ENCODE measurements at places on chromosomes 7 and 10.
A peak's percentile ranks its signal among the peaks of the same experiment; 100 is the strongest.

- no peak for DNase-seq
Observed at GRCh38 chr7:122951006-122951405, 44.5 kb downstream of the TAS2R16 start.

DNA sequence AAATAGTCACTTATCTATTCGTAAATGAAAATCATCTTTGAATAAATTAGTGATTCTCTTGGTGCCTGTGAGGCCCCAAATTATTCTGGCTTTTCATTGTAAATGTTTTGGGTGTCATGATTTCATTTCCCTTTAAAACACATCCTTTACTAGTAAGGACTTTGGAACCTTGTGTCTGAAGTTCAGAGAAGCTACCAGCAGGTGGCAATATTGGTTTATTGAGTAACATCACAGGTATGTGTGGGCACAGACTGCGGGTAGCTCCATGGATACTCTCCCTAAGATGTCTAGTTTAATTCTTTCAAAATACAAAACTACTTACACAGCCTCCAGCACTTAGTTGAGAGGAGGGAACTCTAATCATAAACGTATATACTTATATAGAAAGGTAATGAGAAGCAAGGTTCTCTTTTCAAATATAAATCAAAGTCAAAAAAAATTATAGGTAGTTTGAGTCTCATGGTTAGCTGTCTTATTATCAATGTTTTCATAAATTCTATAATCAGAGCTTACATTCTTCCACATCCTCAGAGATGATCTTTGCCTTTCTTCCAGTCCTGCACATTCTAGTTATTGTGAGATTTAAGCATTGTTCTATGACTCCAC, 449.6 kb downstream of the GRM8 start:
- peak; percentile 25 for DNase-seq

DNA sequence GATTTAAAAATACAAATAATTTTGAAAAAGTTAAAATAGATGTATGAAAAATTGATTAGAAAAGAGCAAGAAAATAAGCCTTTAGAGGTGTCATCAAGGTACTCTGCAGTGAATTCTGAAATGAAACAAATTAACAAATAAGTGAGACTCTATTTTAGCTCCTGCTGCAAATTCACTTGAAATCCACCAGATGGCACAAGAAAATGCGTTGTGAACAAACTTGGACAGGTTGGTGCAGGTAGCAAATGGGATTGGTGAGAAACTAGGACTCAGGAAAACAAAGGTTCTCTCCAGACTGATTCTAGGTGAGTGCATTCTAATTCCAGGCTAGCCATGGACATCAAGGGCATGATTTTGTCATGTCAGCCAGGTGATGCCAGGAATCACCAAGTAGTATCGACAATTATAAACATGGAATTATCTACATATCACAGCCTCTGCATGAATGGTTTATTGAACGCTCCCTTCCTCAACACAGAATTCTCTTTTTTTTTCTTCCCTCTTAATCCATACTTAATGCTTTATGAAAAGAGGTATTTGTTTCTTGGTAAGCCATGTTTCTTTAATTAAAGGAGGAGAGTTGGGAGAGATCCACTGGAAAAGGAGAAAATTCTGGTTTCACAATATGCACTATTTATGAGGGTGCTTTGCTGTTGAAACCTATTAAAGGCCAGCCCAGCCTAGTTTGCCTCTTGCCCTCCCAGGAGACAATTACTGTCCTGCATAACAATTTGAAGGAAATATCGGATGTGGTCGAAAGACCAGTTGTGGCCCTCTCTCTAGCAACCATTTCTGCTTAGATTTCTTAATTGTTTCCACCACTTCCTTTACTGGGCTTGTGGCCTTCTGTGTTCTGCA, 118.1 kb downstream of the ZNF365 start:
- no peak for DNase-seq

DNA sequence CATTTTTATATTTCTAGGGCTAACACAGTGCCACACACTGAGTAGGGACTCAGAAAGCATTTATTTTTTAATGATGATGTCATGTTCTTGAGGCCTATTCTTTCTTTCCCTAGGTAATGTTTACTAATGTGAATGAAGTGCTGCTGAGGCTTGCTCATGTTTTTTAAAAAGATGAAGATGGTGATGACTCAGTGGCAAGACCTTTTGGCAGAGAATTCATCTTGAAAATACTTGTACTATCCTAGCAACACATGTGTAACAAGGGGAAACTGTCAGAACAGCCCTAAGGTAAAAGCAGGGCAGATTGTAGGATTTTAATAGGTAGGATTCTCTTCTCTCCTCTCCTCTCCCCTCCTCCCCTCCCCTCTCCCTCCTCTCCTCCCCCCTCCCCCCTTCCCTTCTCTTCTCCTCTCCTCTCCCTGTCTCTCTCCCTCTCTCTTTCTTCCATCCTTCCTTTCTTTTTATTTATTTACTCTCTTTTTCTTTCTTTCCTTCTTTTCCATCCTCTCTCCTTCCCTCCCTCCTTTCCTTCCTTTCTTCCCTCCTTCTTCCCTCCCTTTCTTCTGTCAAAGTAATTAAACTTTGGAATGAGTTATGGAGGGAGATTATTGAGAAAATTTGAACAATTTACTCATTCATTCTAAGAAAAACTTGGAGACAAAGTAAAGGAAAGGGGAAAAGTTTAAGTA, 75.3 kb downstream of the ZNF92 start:
- no peak for DNase-seq

GRCh38 chr10:71649631-71650030, 69.9 kb downstream of the C10orf105 start:
- DNase-seq = no peak

DNA sequence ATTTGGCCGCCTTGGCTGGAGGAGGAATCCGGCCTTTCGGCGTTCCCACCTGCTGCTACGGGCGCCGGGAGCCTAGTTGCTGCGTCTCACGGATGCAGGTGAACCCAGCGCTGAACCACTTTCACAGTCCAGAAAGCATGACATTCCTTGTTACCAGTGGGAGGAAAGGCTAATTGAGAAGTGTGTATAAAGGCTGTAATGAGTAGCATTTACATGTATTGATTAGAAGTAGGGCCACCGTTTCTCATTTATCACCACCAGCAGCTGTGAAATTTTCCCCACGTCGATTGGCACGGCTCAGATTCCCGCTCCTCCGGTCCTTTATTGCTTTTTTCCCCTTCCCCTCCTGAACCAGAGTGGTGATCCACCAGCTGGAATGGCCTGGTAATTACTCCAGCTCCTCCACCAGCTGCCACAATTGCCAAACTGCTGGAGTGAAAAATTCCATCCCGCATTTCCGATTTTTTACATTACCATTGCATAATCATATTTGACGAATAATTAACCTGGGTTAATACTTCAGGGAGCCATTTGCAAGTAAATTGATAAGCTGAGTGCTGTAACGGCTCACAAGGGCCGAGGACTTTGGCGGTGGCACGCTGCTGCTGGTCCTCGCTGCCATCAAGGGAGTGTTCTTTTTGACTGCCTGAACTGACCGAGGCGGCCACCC, 153.3 kb downstream of the POU6F2 start:
- no peak for DNase-seq
